ENCODE measurements at places on chromosomes 3 and 15. TPM values are rescaled to one million over a fixed set of nuclear protein-coding genes. Genes with fewer than 3 reads are reported as not detected.

Gene EFCC1
- not detected for total RNA-seq

Gene C2CD4A
- not detected for total RNA-seq

Gene LIPC
- not detected for total RNA-seq

Gene CACNA2D2
- not detected for total RNA-seq

Gene KLF15
- 2.0 TPM for total RNA-seq

Gene LMAN1L
- not detected for total RNA-seq

Gene WDR93
- total RNA-seq: not detected

Gene KLHL6
- not detected for total RNA-seq

Gene TGM4
- under 0.01 TPM for total RNA-seq

Gene CDCP1
- total RNA-seq: 27.4 TPM

Gene REC114
- total RNA-seq: not detected

Gene AMT
- 0.73 TPM for total RNA-seq

Gene GOLGA6D
- not detected for total RNA-seq

Gene FOXB1
- total RNA-seq: not detected

Gene ZNF860
- 0.59 TPM for total RNA-seq

Gene LRRC34
- 9.8 TPM for total RNA-seq

Gene SLC12A1
- total RNA-seq: not detected

Gene SPATA12
- total RNA-seq: not detected

Gene CLRN1
- total RNA-seq: not detected

Gene SERPINI2
- not detected for total RNA-seq

Gene EPHA6
- total RNA-seq: not detected

Gene ZNF80
- not detected for total RNA-seq

Gene LYZL4
- total RNA-seq: not detected

Gene TMEM89
- total RNA-seq: not detected

Gene SCAMP2
- 19.5 TPM for total RNA-seq

Gene SEMA6D
- total RNA-seq: 0.59 TPM

Gene SYNPR
- not detected for total RNA-seq

Gene ATP13A5
- not detected for total RNA-seq

Gene PSTPIP1
- 0.37 TPM for total RNA-seq

Gene TASOR
- total RNA-seq: 43.0 TPM

Gene MOBP
- total RNA-seq: not detected

Gene ADGRG7
- not detected for total RNA-seq

Gene CA12
- total RNA-seq: 133 TPM

Gene ZDHHC19
- total RNA-seq: not detected

Gene EPHB1
- total RNA-seq: 0.73 TPM

Gene LTK
- 0.20 TPM for total RNA-seq

Gene RBM6
- total RNA-seq: 37.5 TPM

Gene FBXO40
- not detected for total RNA-seq

Gene LMLN
- total RNA-seq: 10.4 TPM

Gene CAPN3
- total RNA-seq: 1.5 TPM
